ENCODE measurements at places on chromosomes 12 and 14.
A peak's percentile ranks its signal among the peaks of the same experiment; 100 is the strongest.

GRCh38 chr12:21697904-21698630 is 40.4 kb upstream of the LDHB start:
- peak; percentile 52 for DNase-seq

DNA sequence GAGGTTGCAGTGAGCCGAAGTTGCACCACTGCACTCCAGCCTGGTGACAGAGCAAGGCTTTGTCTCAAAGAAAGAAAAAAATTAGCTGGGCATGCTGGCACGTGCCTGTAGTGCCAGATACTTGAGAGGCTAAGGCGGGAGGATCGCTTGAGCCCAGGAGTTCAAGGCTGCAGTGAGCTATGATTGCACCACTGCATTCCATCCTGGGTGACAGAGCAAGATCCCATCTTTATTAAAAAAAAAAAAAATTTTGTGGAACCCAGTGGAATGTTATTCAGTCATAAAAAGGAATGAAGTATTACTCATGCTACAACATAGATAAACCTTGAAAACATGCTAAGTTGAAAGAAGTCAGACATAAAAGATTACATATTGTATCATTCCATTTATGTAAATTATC is 8.3 kb upstream of the ERBB3 start:
- no peak for DNase-seq

- no peak for DNase-seq
Observed at GRCh38 chr12:71208053-71208685, 50.4 kb upstream of the TSPAN8 start.

- peak; percentile 79 for DNase-seq
Observed at GRCh38 chr14:30874120-30874998, at the start of gene COCH. TSS of gene COCH (plus strand) at chr14:30874559. CDS start at chr14:30874939, 380 bp downstream.

GRCh38 chr12:22481547-22482104 is 62.7 kb downstream of the C2CD5 start:
- DNase-seq: peak; percentile 66

DNA sequence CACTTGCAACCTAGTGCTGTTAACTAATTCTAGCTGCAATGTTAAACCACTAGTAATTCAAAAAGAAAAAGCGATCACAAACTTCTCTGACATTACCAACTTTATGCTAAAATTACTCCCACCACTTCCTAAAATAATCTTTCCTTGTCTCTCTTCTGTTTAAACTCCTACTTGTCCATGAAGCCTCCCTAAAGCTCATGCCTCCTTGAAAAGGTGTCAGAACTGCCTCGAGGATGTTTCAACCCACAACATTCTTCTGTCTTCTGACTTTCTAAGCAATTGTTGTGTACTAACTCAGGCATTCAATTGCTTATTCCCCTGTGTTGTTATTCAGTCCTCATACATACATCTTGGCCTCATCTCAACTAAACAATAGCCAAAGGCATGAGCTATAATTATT is 5.9 kb downstream of the GNPTAB start:
- DNase-seq: no peak

Data from NCI-H146 (cell line).